Activated CD4-positive, alpha-beta T cell treated with anti-CD3 and anti-CD28 coated beads, Interleukin-2, amount 10 ng/mL, durations not matched to agents 24 days and 14 days (primary cell): ENCODE measurements at places on chromosomes 12 and 14.

DNA sequence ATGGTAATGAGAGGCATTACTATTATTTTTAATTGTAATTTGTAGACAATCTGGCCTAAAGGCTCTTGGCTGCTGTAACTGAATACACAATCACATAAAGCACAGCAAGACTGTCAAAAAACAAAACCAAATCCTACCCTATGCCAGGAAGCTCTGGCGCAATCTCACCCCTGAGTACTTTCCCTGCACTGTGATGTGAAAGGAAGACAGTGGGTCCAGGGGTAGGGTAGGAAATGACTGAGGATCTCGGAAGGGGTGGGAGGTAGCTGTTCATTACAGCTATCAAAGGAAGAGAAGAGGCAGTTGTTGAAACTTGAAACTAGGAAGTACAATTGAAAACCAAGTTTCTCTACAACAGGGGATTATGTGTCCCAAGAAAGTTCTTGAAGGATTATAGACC is 202.8 kb downstream of the ANO2 start:
- H3K27ac ChIP-seq, result no peak overlapping the region
- DNase-seq, result peak; percentile 35
- H3K4me3 ChIP-seq, result no peak overlapping the region
- no peaks in the 10 kb centered on the region for H3K36me3 ChIP-seq
- H3K27me3 ChIP-seq, result no peaks in the 10 kb centered on the region

- no peaks in the 10 kb centered on the region for H3K36me3 ChIP-seq
- no peak for DNase-seq
Observed at GRCh38 chr12:14846042-14846587, 2.8 kb upstream of the ART4 start.

DNA sequence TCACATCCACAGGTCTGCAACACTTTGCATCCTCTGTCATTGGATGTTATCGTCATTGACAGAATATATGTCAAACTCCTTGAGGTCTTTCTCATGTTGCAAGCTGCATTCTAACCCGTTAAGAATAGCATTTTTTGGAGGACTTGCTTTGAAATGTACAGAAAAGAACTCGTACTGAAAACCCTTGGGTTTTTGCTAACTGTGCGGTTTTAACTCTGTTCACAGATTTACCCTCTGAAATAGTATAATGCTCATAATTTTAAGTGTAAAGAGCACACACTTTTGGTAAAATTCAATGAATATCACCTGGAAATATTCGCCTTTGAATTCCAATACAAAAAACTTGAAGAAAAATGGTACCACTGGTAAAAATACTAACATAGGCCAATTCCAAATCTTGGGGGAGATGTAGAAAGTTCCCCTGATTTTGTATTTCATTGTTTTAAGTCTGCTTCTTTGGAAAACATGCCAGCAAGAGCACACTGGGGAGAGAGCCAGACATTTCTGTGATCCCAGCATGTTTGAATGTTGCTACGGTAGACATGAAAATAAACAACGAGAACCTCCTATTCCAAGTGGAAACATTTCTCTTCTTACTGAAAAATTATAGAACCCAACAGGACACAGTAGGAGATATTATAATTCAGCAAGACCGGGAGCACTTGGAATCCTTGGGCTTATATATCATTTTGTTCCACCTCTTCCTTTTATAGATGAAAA is 446.0 kb downstream of the AEBP2 start:
- DNase-seq, result no peak
- no peaks in the 10 kb centered on the region for H3K36me3 ChIP-seq
- no peaks in the 10 kb centered on the region for H3K4me1 ChIP-seq
- no peak overlapping the region for H3K4me3 ChIP-seq
- H3K27me3 ChIP-seq, result no peaks in the 10 kb centered on the region

- H3K36me3 ChIP-seq, result no peaks in the 10 kb centered on the region
- no peak overlapping the region for H3K4me3 ChIP-seq
- H3K27ac ChIP-seq, result no peak overlapping the region
- no peak for DNase-seq
- peaks cover 3% of the 10 kb centered on the region for H3K27me3 ChIP-seq
Observed at GRCh38 chr14:95237121-95237957, 80.0 kb upstream of the DICER1 start.

DNA sequence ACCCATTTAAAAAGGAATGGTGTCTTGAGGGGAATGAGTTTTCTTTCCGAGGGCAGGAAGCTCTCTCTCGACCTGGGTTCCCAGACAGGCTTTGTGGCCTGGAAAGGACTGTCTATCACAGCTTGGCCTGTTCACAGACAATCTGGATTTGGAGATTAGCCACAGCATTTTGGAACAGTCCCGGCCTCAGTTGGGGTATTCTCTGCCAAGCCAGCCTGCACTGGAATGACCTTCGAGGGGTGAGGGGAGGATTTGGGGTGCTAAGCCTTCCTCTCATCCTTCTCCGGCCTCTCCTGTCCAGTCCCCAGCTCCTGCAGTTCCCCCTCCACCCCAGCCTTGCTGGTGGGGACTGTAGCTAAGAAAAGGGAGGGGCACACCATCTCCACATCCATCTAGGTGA is 13.0 kb downstream of the TBX5 start:
- peaks cover 59% of the 10 kb centered on the region for H3K27me3 ChIP-seq
- H3K4me3 ChIP-seq, result no peak overlapping the region
- no peak for DNase-seq
- H3K36me3 ChIP-seq, result no peaks in the 10 kb centered on the region
- no peaks in the 10 kb centered on the region for H3K4me1 ChIP-seq

- H3K4me1 ChIP-seq, result peaks cover 30% of the 10 kb centered on the region
- DNase-seq, result peak; percentile 87
- peaks cover 54% of the 10 kb centered on the region for H3K27me3 ChIP-seq
- H3K4me3 ChIP-seq, result peak overlapping the region; percentile 25
- peaks cover 4% of the 10 kb centered on the region for H3K36me3 ChIP-seq
Observed at GRCh38 chr12:48995086-48995879, 3.9 kb downstream of the DDN start.

DNA sequence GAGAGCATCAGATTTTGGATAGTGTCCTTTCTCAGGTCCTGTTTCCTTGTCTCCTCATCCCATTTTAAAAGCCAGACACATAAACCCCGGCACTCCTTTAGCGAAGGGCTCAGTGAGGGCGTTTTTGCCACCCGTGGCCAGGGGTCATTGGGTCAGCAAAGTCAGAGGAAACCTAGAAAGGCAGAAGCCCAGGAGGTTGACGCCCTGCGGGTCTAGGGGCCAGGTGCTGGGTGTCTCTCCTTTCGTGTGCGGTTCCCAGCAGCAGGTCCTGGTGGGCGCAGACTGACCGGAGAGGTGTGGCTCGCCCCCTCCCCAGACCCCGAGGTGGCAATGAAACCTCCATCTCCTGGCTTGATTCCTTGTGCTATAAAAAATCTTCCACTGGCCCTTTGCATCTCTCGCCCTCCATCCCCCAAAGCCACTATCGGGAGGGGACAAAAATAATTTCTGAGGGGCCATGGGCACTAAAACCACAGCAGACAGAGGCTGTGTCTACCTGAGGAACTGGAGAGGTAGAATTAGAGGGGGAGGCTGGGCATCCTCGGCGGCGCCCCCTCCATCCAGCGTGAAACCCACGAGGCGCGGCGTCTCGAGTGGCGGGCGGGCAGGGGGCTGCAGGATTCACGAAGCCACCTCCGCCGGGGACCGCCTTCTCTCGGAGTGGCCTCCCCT is 858 bp upstream of the FRMD6 start:
- peaks cover 19% of the 10 kb centered on the region for H3K27me3 ChIP-seq
- peak overlapping the region; percentile 78 for H3K27ac ChIP-seq
- H3K4me1 ChIP-seq, result peaks cover 19% of the 10 kb centered on the region

GRCh38 chr14:93007225-93007997 is 84.5 kb downstream of the CHGA start:
- no peaks in the 10 kb centered on the region for H3K27me3 ChIP-seq
- H3K4me1 ChIP-seq, result peaks cover 9% of the 10 kb centered on the region
- no peak overlapping the region for H3K4me3 ChIP-seq

DNA sequence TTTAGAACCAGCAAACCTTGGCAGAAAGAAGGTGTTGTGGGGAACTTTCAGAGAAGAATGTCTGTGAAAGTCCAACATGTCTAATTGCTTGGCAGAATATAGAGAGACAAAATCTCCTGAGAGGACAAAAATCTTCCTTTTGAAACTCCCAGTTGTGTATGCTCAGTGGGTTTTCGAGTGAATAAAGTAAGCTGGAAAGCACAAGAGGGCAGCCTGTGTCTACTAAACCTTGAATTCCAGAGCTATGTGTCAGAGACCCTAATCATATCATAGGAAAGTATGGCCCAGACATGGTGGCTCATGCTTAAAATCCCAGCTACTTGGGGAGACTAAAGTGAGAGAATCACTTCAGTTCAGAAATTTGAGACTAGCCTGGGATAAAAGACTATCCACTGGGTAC is 661.2 kb downstream of the SLC16A7 start:
- H3K27me3 ChIP-seq, result no peaks in the 10 kb centered on the region
- H3K27ac ChIP-seq, result no peak overlapping the region
- no peaks in the 10 kb centered on the region for H3K36me3 ChIP-seq
- no peak overlapping the region for H3K4me3 ChIP-seq
- no peaks in the 10 kb centered on the region for H3K4me1 ChIP-seq

- no peaks in the 10 kb centered on the region for H3K27me3 ChIP-seq
- no peak for DNase-seq
- peak overlapping the region; percentile 98 for H3K4me3 ChIP-seq
- H3K36me3 ChIP-seq, result peaks cover 10% of the 10 kb centered on the region
- H3K4me1 ChIP-seq, result peaks cover 44% of the 10 kb centered on the region
Observed at GRCh38 chr14:73457924-73458182, 493 bp downstream of the NUMB start.

GRCh38 chr12:110762891-110763290 is 20.2 kb upstream of the PPP1CC start:
- H3K27me3 ChIP-seq, result no peaks in the 10 kb centered on the region
- H3K27ac ChIP-seq, result peak overlapping the region; percentile 90
- H3K4me1 ChIP-seq, result peaks cover 15% of the 10 kb centered on the region
- no peaks in the 10 kb centered on the region for H3K36me3 ChIP-seq
- no peak for DNase-seq

DNA sequence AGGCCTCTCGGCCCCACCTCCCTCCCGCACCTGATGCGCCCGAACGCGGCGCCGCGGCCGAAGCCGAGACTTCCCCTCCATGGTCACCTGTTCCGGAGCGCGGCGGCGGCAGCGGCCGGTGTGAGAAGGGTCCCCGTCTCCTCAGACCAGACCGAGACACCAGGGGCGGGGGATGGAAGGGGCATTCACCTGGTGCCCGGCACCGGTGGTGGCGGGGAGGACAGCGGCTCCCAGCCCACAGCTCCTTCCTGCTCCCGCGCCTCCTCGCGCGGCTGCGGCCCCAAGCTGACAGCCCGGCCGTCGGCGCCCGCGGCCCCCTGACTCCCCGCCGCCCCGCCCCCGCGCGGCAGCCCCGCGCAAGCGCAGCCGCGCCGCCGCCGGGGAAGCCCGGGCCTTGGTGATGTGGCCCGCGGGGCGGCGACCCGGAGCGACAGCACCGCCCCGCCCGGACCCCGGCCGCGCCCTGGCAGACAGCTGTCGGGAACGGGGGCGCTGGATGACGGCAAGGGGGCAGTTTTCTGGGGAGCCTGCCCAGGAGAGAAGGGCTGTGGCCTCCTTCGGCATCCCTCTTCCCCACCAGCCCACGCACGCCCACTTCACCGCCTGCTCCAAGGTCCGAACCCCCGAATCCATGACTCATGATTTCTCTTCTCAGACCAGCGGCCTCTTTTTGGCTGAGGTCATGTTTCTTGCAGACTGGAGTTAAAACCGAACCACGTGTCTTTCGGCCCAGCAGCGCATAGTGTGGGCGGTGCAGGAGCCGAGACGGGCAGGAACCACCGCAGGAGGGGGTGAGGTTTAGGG is at the start of gene SLC41A2:
TSS of gene SLC41A2 (minus strand) at position 290 of the 804 bp plus-strand sequence. CDS start 29,763 bp downstream, outside the sequence.
- H3K4me3 ChIP-seq, result peak within 1 kb of the TSS; percentile 85
- H3K4me1 ChIP-seq, result peaks cover 29% of the 10 kb centered on the region
- H3K36me3 ChIP-seq, result peaks cover 2% of the 10 kb centered on the region
- peak; percentile 95 for DNase-seq
- H3K27ac ChIP-seq, result peak within 1 kb of the TSS; percentile 92

DNA sequence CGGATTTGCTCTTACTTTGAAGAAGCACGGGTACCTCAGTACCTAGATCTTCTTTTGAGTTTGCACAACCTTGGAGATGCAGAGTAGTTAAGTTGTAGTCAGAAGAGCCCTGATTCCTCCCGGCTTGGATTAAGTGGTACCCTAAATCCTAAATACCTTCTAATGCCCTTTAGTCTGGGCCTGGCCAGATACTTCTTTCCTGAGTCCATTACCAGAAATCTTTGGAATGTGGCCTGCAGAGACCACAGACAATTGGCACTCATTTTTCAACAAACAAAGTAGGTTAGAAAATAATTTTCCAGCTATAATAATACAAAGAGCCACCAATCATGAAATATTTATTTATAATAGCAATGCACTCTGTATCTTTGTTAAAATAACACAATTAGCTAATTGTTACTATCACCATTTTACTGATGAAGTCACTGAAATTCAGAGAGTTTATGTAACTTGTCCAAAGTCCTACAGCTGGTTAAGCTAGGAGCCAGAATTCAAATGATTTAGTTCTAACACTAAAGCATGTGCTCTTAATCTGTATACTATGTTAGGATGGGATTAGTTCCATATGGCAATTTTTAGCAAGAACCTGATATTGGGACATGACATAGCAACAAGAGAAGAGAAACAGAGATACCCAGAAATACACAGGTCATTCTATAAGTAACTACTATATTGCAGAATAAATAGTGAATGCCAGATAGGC is 132.1 kb upstream of the PDZRN4 start:
- no peaks in the 10 kb centered on the region for H3K27me3 ChIP-seq
- H3K27ac ChIP-seq, result no peak overlapping the region
- no peaks in the 10 kb centered on the region for H3K36me3 ChIP-seq
- H3K4me3 ChIP-seq, result no peak overlapping the region
- DNase-seq, result no peak

GRCh38 chr14:74608959-74609611 is 3.0 kb downstream of the LTBP2 start:
- H3K36me3 ChIP-seq, result no peaks in the 10 kb centered on the region
- H3K4me1 ChIP-seq, result peaks cover 8% of the 10 kb centered on the region
- DNase-seq, result peak; percentile 95
- H3K4me3 ChIP-seq, result no peak overlapping the region
- peaks cover 36% of the 10 kb centered on the region for H3K27me3 ChIP-seq
- no peak overlapping the region for H3K27ac ChIP-seq

GRCh38 chr12:118356809-118357256 is 15.9 kb downstream of the TAOK3 start:
- no peaks in the 10 kb centered on the region for H3K27me3 ChIP-seq
- peaks cover 38% of the 10 kb centered on the region for H3K4me1 ChIP-seq
- H3K27ac ChIP-seq, result peak overlapping the region; percentile 93

- peaks cover 21% of the 10 kb centered on the region for H3K4me1 ChIP-seq
- H3K27me3 ChIP-seq, result peaks cover 2% of the 10 kb centered on the region
- H3K36me3 ChIP-seq, result no peaks in the 10 kb centered on the region
- DNase-seq, result no peak
Observed at GRCh38 chr12:89140602-89141238, 211.6 kb downstream of the DUSP6 start.

- peaks cover 5% of the 10 kb centered on the region for H3K36me3 ChIP-seq
- peaks cover 33% of the 10 kb centered on the region for H3K4me1 ChIP-seq
- no peak for DNase-seq
- H3K27ac ChIP-seq, result peak overlapping the region; percentile 74
- no peaks in the 10 kb centered on the region for H3K27me3 ChIP-seq
Observed at GRCh38 chr12:15701631-15702156, 87.5 kb downstream of the EPS8 start.

GRCh38 chr14:62213516-62213915 is 451.3 kb downstream of the SNAPC1 start:
- H3K27ac ChIP-seq, result no peak overlapping the region
- no peak overlapping the region for H3K4me3 ChIP-seq
- no peaks in the 10 kb centered on the region for H3K27me3 ChIP-seq
- no peak for DNase-seq
- H3K4me1 ChIP-seq, result no peaks in the 10 kb centered on the region
